HFFc6 (cell line): ENCODE measurements at places on chromosomes 7 and 10.

GRCh38 chr10:72612203-72612826 is 13.6 kb downstream of the MICU1 start:
- peak; percentile 7 for DNase-seq
- peaks cover 22% of the 10 kb centered on the region for H3K36me3 ChIP-seq
- H3K27me3 ChIP-seq = peaks cover 2% of the 10 kb centered on the region
- H3K4me1 ChIP-seq = peaks cover 27% of the 10 kb centered on the region
- H3K4me3 ChIP-seq = peak overlapping the region; percentile 64; the same call in 1 of the 2 replicates
- peak overlapping the region; percentile 33; the same call in 1 of the 2 replicates for H3K27ac ChIP-seq

GRCh38 chr10:59234816-59235429 is 58.5 kb downstream of the PHYHIPL start:
- no peak overlapping the region for H3K4me3 ChIP-seq
- peak; percentile 36 for DNase-seq

- H3K27me3 ChIP-seq = peaks cover 4% of the 10 kb centered on the region; the same call in 1 of the 2 replicates
- no peak overlapping the region for H3K27ac ChIP-seq
- H3K4me3 ChIP-seq = peak overlapping the region; percentile 18; the same call in 1 of the 2 replicates
- no peaks in the 10 kb centered on the region for H3K36me3 ChIP-seq
- peak; percentile 9 for DNase-seq
Measured at GRCh38 chr10:45023426-45023825, 22.7 kb downstream of the ZNF22 start.

DNA sequence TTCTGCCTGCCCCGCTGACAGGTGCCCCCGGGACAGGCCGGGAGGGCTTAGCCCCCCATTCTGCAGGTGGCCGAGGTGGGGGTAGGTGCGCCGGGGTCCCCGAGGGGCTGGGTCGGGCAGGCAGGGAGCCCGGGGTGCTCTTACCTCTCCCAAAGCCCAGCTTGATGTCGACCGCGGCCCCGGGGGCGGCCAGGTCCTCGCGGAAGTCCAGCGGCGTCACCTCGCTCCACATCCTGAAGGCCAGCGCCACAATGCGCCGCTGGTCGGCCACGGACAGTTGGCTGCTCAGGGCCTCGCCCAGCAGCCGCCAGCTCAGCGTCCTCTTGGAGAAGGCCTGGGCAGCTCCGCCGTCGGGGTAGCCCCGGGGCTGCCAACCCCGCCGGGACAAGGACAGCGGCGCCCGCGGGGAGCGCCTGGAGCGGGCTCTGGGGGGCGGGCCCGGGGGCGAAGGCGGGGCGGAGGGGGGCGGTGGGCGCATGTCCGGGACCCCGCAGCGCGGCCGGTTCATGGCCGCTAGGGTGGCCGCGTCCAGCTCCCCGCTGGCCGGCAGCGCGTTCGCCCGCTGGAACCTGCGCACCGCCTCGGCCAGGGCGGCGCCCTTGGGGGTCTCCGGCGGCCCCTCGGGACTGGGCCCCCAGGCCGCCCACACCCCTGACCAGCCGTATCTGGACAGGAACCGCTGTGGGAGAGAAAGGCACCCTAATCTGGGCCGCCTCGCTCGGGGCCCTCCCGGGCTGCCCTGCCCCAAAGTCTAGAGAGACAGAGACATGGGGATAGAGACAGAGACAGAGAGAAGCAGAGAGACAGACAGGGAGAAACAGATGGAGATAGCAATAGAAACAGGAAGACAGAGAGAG is 1.7 kb downstream of the MMP21 start:
- H3K27me3 ChIP-seq = peaks cover 2% of the 10 kb centered on the region; the same call in 1 of the 2 replicates

DNA sequence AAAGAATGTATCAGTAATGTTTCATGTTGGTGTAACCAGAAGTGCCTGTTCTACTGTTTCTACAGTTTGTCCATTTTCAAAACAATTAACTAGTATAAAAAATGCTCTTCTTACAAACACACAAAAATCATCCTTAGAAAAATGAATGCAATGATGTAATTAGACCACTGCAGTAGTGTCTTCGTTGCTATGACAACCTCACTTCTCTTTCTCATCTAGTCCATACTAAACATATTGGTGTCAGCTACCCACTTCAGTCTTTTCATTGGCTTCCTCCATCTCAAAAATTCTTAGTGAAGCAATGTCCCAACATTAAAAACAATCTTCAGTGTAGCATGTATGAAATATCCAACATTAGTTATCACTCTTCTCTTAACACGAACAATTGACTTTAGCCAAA is 1265.8 kb downstream of the REEP3 start:
- H3K27ac ChIP-seq = no peak overlapping the region
- no peaks in the 10 kb centered on the region for H3K4me1 ChIP-seq
- no peak for DNase-seq

GRCh38 chr10:52890281-52890680 is 117.7 kb upstream of the MBL2 start:
- H3K4me3 ChIP-seq = no peak overlapping the region
- no peak overlapping the region for H3K27ac ChIP-seq
- peaks cover 3% of the 10 kb centered on the region; the same call in 1 of the 2 replicates for H3K27me3 ChIP-seq
- no peaks in the 10 kb centered on the region for H3K4me1 ChIP-seq

DNA sequence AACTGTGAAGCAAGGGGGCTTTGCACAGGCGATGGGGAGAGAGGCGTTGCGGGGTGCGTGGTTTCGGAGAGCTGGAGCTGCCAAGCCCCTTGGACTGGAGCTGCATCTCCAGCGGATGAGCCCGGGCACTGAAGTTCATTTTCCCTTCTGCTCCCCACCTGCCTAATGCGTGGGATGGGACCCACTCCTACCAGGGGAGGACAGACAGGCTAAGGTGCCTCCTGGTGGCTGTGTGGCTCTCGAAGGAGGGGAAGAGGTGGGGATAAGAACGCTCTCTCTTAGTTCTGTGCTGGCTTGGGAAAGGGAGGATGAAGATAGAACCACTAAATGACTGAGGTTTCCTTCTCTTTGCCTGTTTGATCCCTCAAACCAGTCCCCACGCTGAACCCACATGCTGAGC is 177.6 kb upstream of the PITRM1 start:
- no peak overlapping the region for H3K27ac ChIP-seq
- no peak for DNase-seq
- H3K4me1 ChIP-seq = 0 out of 2 replicates have a peak, but pooled peaks cover 5% of the 10 kb centered on the region
- no peak overlapping the region for H3K4me3 ChIP-seq
- peaks cover 45% of the 10 kb centered on the region for H3K27me3 ChIP-seq

DNA sequence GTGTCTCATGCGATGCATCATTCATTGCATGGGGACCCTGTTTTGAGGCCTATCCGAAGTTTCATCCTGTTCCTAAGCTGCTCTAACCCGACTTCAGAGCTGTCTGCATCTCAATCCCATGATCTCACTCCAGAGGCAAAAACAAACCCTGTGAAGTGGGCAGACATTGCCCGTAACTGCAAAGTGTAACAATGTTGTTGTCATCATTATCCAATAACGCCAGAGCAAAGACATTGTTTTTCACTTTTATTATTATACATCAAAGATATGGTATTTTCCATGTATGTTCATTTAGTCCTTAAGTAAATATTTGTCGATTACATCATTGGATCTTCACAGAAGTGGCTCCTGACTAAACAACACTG is 246.7 kb downstream of the KLF6 start:
- peaks cover 51% of the 10 kb centered on the region for H3K4me1 ChIP-seq
- peaks cover 2% of the 10 kb centered on the region for H3K27me3 ChIP-seq
- DNase-seq = peak; percentile 41

- no peak overlapping the region for H3K4me3 ChIP-seq
- no peak overlapping the region for H3K27ac ChIP-seq
- H3K4me1 ChIP-seq = no peaks in the 10 kb centered on the region
Measured at GRCh38 chr7:112060625-112061024, 145.6 kb downstream of the DOCK4 start.

GRCh38 chr10:131885391-131886165 is 15.2 kb upstream of the PPP2R2D start:
- peak; percentile 36 for DNase-seq
- no peak overlapping the region for H3K4me3 ChIP-seq
- H3K36me3 ChIP-seq = no peaks in the 10 kb centered on the region
- no peak overlapping the region for H3K27ac ChIP-seq
- peaks cover 15% of the 10 kb centered on the region for H3K27me3 ChIP-seq
- H3K4me1 ChIP-seq = 0 out of 2 replicates have a peak, but pooled peaks cover 4% of the 10 kb centered on the region

- DNase-seq = peak; percentile 86
- H3K4me1 ChIP-seq = peaks cover 64% of the 10 kb centered on the region
- peaks cover 7% of the 10 kb centered on the region; the same call in 1 of the 2 replicates for H3K27me3 ChIP-seq
- H3K27ac ChIP-seq = peak overlapping the region; percentile 70
- peak overlapping the region; percentile 20; the same call in 1 of the 2 replicates for H3K4me3 ChIP-seq
- peaks cover 17% of the 10 kb centered on the region for H3K36me3 ChIP-seq
Measured at GRCh38 chr7:127938588-127938987, 92.6 kb downstream of the LRRC4 start.

DNA sequence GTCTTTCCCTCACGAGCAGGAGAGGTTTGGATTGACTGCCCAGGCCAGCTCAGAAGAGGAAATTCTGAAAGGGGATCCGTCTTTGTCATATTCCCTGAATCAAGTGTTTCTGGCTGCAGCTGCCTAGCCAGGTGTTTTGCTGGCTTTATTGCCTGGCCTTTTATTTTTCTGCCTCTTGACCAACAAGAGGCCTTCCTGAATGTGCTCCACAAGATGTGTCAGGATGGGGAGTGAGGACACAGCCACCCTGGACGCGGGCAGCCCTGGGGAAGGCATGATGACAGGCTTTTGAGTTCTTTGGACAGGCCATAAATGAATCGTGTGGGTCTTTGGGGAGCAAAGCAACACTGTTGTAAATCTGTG is 163.6 kb downstream of the CAMK1D start:
- peaks cover 8% of the 10 kb centered on the region for H3K27me3 ChIP-seq
- no peak overlapping the region for H3K27ac ChIP-seq
- H3K4me3 ChIP-seq = no peak overlapping the region
- DNase-seq = no peak

DNA sequence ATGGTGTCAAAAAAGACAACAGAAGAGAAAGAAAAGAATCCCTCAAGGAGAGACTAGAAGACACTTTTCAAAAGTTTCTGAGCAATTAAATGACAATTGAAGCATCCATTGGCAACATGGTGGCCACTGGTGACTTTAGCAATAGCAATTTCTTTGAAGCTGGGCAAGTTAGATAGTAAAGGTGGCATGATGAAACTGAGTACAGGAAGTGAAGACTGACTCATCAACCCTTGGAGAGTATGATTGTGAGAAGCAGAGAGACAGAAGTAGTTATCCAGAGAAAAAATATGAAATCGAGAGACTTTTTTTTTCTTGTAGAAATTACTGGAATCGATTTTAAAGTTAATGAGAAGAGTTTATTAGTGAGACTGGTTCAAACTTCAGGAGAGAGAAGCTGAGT is 52.5 kb downstream of the DGKB start:
- no peaks in the 10 kb centered on the region for H3K27me3 ChIP-seq
- H3K4me1 ChIP-seq = peaks cover 23% of the 10 kb centered on the region
- no peak for DNase-seq
- H3K36me3 ChIP-seq = no peaks in the 10 kb centered on the region

DNA sequence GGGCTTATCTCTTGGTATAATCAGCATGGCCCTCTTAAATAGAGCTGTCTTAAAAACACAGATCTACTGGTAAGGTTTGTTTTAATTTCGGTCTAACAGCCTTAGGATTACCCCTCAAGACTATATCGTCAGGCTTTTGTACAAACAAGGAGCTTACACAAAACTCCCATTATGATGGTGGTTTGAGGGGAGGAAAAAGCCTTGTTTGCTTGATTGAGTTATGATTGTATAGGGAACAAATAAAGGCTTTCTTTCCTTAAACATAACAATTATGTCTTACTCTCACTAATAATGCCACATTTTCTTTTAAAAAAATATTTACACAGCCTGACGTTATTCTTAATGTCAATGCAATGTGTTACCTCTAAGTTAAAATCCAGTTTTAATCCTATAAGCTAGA is 188.8 kb upstream of the TCF7L2 start:
- peaks cover 21% of the 10 kb centered on the region for H3K4me1 ChIP-seq
- no peaks in the 10 kb centered on the region for H3K36me3 ChIP-seq
- peaks cover 2% of the 10 kb centered on the region; the same call in 1 of the 2 replicates for H3K27me3 ChIP-seq
- H3K27ac ChIP-seq = no peak overlapping the region

DNA sequence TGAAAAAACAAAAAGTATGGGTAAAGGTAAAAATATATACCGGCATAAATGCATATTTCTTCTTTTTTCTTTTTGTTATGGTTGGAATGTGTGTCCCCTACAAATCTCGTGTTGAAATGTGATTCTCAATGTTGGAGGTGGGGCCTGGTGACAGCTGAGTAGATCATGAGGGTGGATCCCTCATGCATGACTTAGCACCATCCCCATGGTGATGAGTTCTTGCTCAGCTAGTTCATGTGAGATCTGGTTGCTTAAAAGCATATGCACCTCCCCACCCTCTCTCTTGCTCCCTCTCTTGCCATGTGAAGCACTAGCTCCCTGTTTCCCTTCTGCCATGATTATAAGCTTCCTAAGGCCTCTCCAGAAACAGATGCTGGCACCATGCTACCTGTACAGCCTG is 93.3 kb downstream of the HYCC1 start:
- H3K27me3 ChIP-seq = no peaks in the 10 kb centered on the region; the same call in none of the 2 replicates
- H3K36me3 ChIP-seq = peaks cover 15% of the 10 kb centered on the region
- H3K27ac ChIP-seq = no peak overlapping the region
- peaks cover 15% of the 10 kb centered on the region for H3K4me1 ChIP-seq

DNA sequence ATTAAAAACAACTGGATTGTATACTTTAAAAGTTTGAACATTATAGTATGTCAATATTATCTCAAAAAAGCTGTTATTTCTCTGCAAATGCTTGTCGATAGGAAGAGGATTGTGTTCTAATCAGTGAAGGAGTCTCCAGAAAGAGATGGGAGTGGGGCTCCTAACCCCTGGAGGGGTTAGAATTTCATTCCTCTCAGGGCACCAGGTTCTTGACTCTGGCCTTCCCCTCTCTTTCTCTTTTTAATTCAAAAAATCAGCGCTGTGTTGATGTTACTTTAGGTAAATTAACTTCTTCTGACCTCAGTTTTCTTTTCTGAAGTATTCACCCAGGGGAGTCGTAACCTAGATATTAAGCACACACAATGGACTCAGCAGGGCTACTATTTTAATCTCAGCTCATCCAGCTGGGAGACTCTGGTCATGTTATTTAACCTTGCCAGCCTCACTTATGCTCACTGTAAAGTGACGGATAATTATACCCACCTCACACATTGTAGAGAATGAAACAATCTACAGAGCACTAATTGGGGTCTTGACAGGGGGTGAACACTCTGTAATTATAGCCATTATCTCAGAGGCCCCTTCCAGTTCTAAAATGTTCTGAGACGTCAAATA is 59.4 kb downstream of the GCC1 start:
- H3K27ac ChIP-seq = no peak overlapping the region
- H3K36me3 ChIP-seq = no peaks in the 10 kb centered on the region
- DNase-seq = no peak
- H3K4me3 ChIP-seq = no peak overlapping the region

GRCh38 chr10:3068968-3069737 is 1.8 kb downstream of the PFKP start:
- H3K4me1 ChIP-seq = peaks cover 50% of the 10 kb centered on the region
- peak overlapping the region; percentile 49 for H3K27ac ChIP-seq
- peaks cover 26% of the 10 kb centered on the region for H3K36me3 ChIP-seq
- peak overlapping the region; percentile 91 for H3K4me3 ChIP-seq
